Head of caudate nucleus (tissue), 42 donors: ENCODE measurements at places on chromosomes 3 and 15.
A peak's percentile ranks its signal among the peaks of the same experiment; 100 is the strongest.

- DNase-seq = no peak
Measured at GRCh38 chr15:100339999-100340398, 1.8 kb downstream of the ADAMTS17 start.

- no peak for DNase-seq
Measured at GRCh38 chr3:187110156-187110555, 29.1 kb downstream of the RPL39L start.

GRCh38 chr15:60118626-60119025, 114.5 kb downstream of the FOXB1 start:
- no peak for DNase-seq

DNA sequence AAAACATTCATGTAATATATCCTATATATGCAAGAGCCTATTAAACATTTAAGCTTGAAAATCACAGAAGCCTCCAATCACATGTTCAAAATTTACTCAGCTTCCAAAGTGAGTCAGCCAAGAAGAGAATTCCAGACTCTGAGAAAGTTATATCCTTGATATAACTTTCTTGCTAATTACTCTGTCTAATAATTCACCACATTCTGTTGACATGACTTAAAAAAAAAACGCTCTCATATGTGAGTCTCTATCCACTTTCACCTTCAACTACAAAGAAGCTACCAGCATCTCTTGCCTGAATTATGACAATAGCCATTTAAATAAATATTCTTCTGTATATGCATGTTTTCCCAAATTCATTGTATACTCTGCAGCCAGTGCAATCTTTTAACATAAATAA, 1116.3 kb upstream of the CADM2 start:
- no peak for DNase-seq

GRCh38 chr15:88019656-88020055, 236.9 kb downstream of the NTRK3 start:
- DNase-seq = no peak

DNA sequence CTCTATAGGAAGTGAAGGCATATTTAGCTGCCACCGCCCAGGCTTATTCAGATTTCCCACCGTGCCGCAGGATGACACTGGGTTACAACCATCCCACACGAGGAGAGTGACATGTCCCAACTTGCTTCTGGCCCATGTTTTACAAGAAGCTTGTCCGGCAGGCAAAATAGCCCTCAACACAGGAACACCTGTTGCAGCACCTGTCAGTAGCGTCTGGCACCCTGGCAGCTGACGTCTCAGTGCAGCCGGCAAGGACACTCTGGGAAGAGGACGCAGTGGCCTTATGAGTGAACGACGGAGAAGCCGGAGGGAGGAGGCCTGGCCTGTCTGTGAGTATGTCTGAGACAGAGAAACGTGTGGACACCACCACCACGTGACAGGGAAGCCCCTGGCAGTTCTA, 32.1 kb downstream of the FAM174B start:
- DNase-seq = no peak

- DNase-seq = peak; percentile 71
Measured at GRCh38 chr3:180680097-180680430, 775 bp upstream of the CCDC39 start.

DNA sequence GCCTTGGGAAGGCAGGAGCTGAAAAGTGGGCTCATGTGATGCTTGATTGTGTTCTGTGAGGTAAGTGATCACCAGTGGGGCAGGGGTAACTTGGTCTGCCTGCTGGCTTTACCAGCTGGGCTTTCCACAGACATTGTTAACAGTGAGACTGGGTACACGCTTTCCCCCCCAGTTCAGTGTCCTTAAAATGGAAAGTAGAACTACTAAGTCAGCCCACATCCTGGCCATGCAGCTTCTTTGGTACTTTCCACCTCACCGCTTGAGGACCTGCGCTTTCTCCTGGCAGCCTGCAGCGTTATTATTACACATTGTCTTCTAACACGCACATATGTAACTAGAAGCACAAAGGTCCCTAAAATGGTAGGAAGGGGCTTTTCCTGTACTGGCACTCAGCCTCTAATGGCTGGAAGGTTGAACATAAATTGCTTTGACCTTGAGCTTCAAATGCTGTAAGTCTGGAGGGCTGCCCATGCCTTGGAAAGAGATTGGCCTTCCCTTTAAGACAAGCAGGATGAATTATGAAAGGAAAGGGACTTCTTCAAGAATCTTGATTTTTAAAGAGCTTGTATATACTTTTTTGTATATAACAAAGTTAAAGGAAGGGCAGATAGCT, 216.1 kb upstream of the ROPN1 start:
- no peak for DNase-seq

DNA sequence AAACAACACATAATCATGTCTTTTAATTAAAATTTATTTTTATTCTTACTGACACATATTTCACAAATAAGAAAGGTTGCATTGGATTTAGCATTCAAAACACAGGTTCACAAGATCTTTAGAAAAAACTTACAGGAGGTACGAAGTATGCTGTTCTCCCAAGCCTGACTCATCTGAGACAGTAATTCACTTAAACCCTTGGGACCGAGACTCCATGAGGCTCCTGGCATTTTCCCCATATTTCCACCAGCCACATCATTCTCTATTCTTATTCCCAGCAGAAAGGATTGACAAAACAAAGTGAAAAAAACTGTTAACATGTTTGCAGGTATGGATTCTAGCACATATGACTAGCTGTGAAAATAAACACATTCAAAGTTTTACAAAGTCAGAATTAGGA, 52.6 kb downstream of the CNTN3 start:
- DNase-seq = no peak

DNA sequence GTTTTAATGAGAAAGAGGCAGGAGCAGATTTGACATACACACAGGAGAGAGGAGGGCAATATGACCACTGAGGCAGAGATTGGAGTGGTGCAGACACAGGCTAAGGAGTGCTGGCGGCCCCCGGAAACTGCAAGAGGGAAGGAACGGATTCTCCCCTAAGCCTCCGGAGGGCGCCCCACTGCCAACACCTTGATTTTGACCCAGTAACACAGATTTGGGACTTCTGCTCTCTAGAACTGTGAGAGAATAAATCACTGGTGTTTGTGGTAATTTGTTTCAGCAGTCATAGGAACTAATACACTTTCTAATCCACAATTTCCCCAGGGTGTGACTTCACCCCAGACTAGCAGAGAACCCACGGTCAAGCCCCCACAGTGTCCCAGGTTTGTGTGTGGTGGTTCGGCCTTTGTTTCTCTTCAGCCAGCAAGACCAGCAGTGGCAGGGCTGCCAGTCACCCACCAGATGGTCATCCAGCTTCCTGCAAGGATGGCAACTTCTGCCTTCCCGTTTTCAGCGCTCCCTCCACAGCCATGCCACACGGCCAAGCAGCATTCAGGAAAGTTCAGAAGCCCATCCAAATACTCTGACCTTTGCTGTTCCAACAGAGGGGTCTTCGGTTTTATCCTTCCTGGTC, 23.6 kb upstream of the TSPAN3 start:
- DNase-seq = no peak

DNA sequence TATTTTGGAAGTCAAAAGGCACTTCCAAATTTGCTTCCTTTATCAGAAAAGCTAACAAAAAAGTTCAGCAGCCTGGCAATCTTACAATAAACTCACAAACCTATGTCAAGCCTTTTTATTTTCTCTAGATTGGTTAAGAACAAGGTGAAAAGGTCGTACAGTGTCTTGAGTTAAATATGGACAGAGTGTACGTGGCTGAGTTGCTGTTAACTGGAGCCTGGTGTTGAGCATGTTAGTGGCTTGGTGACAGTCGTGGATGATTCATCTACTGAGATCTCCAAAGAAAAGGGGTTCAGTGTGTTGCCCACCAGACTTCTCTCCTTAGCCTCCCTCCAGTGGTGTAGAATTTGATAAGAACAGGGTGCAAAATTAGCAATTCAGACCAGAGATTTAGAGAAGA, 89.7 kb downstream of the SSR3 start:
- DNase-seq = no peak

GRCh38 chr3:43353393-43353792, 67.1 kb downstream of the SNRK start:
- no peak for DNase-seq

GRCh38 chr3:185702262-185703225, 116.4 kb downstream of the SENP2 start:
- no peak for DNase-seq

GRCh38 chr15:93036951-93037819, 51.8 kb downstream of the RGMA start:
- peak; percentile 70 for DNase-seq

- DNase-seq = no peak
Measured at GRCh38 chr3:77158730-77159581, 119.1 kb downstream of the ROBO2 start.

GRCh38 chr3:67113802-67114407, 115.8 kb downstream of the KBTBD8 start:
- peak; percentile 91 for DNase-seq

- no peak for DNase-seq
Measured at GRCh38 chr15:60781211-60781713, 302.3 kb upstream of the ICE2 start.

DNA sequence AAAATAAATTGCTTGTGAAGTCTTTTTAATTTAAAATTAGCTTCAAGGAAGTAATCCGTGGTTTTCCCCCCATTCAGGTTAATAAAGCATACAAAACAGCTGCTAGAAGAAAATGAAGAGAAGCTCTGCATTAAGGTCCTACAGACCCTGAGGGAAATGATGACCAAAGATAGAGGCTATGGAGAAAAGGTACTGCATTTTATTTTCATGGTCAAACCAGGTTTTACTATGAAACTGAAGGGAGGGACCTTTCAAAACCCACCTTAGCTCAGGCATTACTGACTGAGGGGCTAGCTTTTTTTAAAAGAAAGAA, 218.5 kb downstream of the ITPR1 start:
- DNase-seq = no peak

GRCh38 chr15:49538520-49538919, 82.1 kb downstream of the FAM227B start:
- no peak for DNase-seq

DNA sequence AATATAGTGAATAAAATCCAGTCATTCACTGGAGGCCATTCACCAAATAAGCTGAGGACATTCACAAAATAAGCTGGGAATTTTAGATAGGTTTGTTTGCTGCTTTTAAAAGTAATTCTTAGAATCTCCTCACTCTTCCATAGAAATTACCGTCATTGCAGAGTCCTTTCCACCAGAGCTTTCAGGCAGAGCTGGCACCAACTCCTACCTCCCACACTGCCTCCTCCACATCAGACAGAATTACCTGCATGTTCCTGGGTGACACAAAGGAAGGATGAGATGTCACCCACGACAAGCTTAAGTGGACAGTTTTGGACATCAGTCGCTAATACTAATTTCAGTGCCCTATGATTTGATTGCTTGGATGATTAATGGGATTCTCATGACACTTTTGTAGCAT, 1113.2 kb downstream of the IGSF11 start:
- DNase-seq = peak; percentile 25

DNA sequence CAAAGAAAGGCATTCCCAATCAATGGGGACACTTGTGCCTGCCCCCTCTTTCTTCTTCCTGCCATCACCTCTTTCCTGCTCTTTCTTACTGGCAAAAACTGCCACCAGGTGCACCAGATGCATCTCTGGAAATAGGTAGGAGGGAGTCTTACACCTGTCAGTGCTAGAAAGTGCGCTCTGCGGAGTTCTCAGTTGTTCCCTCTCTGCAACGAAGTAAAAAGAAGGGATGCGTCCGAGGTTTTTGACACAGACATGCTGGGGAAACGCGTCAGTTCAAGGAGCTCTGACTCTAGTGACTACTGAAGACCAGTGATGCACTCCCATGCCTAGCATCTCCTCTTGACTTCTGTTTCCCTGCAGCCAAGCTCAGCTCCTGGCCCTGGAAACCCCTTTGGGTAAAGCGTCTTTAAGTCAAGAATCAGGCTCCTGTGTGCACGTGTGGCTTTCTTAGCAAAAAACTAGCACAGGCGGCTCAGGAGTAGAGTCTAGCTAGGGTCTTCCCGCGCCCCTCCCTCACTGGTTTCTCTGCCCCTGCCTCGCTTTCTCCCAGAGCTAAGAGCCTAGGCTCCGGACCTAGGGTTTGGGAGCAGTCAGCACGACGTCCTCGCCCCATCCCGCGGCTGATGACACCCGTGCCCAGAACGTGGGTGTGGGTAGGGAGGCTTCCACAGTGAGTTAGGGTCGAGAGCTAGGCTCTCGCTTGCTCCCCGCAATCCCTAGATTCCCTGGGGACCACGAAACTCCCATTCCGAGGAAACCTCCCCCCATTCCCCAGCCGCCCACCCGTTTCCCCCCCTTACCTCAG, 564 bp upstream of the GRM7 start:
- DNase-seq = peak; percentile 41

DNA sequence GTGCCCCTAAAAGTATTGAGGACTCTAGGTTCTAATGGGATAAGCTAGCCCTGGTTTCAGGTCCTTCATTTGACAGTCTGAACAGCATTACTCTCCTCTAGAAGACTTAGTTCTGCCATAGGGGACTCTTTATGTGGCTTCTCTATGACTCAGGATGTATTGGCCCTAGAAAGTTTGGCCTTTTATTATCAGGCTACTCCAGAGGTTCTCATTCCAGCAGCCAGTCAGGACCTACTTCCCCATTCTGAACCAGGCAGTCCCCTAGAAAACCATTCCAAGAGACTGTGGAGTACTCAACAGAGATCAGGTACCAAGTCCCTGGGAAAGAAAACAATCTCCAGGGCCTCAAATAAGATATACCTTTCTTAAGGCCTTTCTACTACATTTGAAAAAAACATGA, 157.9 kb upstream of the TSPAN3 start:
- no peak for DNase-seq

DNA sequence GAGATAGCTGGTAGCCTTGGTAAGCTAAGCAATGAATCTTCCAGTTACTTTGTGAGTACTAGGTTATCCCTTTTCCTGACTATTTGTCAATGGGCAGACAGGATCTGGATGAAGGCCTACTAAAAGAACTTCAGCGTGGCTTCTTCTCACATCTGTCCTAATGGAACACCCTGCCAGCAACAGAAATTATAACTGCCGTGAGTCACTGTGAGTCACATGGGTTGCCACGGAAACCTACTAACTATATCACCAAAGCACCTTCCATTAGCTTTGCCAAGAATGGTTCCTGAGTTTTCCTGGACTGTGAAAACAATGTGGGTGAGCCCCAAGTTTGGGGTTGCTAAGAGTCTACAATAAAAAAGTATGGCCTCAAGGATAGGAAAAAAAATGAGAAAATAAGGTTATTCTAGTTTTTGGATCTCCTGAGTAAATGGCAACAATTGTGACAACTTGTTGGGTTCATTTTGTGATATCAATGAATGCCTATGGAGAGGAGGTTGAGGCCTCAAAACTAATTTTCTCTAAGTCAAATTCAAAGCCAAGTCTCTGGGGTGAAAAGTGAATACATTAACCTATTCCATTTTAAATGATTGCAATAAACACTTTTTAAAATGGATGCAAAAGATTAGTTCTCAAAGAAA, 195.1 kb upstream of the ICE2 start:
- DNase-seq = peak; percentile 71

DNA sequence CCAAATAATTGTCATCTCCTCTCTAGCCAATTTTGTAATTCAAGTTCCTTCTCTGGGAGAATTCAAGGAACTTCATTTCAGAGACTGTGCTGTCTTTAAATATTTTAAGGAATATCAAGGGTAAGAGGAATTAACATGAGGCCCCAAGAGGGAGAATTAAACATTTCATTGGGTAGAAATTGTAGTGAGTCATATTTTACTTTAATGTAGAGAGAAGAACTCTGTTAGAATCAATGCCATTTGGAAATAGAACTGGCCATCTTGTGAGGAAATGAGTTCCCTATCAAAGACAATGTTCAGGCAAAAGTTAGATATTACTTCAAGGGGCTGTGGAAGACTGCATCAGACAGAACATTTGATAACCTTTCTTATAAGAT, 43.5 kb upstream of the TP63 start:
- DNase-seq = no peak
